ENCODE measurements at places on chromosomes 5 and 9.

DNA sequence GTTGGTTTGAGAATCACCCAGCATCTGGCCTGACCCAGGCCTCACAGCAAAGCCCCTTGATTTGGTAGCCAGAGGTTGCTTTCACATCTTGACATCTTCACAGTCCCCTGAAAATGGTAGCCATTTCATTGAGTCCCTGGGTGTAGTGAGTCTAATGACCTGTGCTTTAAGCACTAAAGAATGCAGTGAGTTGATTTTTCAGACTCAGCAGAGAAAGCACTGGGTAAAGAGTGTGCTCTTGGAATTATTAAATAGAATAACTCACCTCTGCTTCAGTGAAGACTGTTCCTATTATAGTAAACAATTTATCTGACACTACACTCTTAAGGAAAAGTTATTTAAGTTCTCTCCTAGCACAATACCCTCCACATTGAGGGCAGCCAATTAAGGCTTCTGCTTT lies 56.2 kb downstream of the PTCD2 start:
- no peak for DNase-seq

DNA sequence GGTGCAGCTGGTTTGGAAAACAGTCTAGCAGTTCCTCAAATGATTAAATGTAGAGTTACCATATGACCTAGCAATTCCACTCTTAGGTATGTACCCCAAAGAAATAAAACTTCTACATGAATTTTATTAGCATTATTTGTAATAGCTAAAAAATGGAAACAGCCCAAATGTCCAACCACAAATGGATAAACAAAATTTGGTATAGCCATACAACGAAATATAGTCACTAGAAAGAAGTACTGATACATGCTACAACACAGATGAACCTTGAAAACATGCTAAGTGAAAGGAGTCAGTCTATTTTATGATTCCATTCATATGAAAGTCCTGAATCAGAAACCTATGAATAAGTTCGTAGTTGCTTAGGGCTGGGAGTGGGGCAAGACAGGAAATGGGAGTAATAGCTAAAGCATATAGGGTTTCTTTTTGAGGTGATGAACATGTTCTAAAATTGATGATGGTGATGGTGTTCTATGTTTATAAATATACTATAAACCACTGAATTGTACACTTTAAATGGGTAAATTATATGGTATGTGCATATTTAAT lies 6.3 kb downstream of the GDF9 start:
- no peak for DNase-seq

DNA sequence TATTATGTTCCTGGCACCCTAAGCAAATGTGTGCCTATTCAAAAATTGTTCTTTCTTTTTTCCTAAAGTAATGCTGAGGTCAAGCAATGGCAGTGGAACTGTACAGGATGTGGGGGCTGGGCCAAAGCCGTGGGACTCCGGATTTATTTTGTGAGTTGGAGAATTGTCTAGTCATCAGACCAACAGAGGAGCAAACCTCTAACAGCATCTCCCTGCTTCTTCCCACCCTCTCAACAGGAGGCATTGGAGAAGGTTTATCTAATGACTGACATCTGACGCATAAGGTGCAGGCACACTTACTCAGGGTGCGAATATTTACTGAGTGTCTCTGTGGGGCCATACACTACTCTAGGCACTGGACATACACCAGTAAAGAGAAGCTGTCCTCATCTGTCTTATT lies 38.6 kb downstream of the MARCHF11 start:
- DNase-seq = no peak

DNA sequence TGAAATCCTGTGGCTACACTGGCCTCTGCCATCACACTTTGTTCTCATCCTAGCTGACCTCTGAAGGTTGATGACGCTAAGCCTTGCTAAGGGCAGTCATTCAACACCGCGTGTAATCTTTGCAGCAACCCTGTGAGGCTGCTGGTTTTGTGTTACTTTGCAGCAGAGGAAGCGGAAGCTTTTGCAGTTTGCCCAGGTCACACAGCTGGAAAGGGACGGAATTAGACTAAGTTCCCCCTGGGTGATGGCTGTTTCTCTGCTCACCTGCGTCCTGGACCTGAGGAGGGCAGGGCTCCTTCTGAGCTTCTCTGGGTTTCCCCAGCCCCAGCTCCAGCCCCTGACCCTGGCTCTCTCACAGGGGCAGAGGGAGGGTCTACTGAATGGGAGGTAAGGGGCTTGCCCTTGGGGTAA lies 7.3 kb upstream of the SLC25A51 start:
- no peak for DNase-seq

DNA sequence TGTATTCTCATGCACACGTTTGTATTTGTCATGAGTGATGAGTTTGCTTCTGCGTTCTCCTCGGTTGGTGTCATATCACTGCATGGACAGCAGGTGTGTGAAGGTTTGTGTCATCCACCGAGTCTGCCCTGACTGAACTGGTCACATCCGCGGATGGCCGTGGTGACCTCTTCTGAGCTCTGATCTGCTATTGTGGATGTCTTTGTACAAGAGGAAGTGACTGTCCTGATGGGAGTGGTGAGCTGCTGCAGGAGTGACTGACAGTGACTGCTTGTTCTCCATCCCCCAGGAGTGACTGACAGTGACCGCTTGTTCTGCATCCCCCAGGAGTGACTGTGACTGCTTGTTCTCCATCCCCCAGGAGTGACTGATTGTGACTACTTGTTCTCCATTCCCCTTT lies 69.9 kb downstream of the EHMT1 start:
- DNase-seq = no peak

DNA sequence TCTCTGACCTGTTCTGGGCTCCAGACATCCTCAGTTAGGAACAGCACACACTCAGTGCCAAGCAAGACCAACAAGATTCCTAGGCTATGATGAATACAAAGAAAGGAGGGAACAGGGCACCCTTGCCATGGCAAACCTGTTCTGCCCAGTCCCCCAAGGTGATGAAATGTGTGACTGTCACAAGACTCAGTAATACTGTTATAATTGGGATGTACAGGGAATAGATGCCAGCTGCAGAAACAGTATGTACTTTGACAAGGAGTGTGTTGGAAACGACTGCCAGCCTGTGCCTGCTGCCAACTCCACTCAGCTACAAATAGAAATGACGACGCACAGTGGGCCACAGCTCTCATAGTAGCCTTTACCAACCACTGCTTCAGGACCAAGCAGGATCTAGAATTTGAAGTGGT lies 453.0 kb downstream of the EFNA5 start:
- no peak for DNase-seq

DNA sequence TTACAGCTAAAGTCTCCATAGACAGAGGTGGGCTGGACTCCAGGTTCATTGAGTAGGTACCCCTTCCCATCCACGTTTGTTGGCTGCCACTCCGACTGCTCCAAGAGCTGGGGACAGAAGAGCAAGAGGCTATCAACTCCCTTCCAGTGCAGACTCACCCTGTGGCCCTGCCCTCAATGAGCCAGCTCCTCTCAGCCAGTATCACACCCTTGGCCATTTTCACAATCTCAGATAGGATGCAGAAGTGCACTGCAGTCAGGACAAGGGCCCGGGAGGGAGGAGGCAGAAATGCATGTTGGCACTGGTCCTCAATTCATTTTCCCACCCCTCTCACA lies 6.2 kb downstream of the IRF1 start:
- DNase-seq = no peak

DNA sequence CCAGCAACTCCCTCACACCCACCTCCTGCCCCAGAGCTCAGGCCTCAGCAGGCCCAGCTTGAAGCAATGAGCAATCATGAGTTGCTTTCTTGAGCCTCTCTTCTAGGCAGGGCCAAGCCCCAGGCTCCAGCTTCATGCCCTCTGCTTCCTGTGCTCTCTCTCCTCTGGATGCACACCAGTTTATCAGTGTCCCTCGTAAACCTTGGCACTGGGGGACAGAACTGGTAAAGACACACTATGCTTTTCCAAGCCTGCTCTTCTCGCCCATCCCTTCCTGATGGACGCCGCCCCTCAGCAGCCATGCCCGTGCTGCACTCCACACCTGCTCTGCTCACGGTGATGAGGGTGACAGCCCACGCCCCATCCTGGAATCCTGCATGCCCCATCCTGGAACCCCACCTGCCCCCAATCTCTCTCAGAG lies 49.4 kb upstream of the ORM1 start:
- DNase-seq = no peak

GRCh38 chr9:18753904-18754303 lies 279.1 kb downstream of the SAXO1 start:
- DNase-seq = no peak

DNA sequence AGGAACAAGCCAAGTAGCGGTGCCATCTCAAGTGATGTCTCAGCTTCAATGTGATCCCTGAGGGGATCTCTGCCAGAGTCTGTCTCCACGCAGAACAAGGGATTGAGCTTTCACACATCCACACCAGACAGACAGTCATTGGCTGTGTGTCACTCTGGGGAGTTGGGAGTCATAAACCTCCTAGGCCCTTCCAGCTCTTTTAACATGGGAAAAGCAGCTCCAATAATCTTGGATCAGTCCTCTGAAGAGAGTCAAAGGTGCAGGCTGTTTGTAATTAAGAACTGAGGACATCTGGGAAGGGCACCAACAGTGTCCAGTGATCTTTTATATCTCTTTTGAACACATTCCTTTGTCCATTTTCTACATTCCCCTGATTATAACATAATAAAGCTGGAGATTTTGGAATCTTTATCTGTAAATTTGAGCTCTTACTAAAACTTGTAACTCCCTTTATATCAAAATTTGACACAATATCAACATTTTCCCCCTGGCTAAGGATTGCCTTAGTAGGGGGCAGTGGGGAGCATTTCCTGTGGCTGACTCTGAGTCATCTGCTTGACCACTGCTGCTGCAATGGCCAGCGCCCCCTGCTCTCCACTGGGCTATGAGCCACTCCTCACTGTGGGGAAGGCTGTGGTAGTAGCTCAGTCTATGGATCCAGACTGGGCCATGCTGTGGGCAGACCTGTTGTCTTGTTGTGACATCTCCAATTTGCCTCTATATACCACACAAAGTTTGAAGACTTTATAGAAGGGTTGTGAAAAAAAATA lies 284.4 kb downstream of the OSTF1 start:
- no peak for DNase-seq

GRCh38 chr9:90999425-91000397 lies 198.1 kb downstream of the SYK start:
- DNase-seq = no peak

DNA sequence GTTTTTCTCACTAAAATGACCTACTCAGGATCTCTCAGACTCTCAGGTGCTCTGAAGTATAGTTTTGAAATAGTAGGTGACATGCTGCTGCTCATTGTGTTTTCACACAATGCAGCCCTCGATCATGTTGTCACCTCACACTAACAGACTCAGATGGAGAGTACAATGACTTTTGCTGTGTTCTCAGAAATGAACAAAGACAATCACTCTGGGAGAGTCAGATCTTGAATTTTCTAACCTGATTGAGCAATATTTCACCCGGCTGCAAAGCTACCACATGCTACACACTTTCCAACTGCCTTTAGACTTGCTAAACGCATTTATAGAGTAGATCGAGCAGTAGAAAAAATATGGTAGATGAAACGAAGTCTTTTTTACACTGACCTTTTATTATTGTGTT lies 113.4 kb downstream of the ST8SIA4 start:
- peak; percentile 2 for DNase-seq

GRCh38 chr5:80064124-80064523 lies 29.0 kb downstream of the THBS4 start:
- no peak for DNase-seq

- DNase-seq = no peak
Measured at GRCh38 chr9:5095795-5096194, 89.6 kb downstream of the INSL6 start.
